NCI-H1694 (cell line): ENCODE measurements at places on chromosomes 2 and 18.
A peak's percentile ranks its signal among the peaks of the same experiment; 100 is the strongest.

DNA sequence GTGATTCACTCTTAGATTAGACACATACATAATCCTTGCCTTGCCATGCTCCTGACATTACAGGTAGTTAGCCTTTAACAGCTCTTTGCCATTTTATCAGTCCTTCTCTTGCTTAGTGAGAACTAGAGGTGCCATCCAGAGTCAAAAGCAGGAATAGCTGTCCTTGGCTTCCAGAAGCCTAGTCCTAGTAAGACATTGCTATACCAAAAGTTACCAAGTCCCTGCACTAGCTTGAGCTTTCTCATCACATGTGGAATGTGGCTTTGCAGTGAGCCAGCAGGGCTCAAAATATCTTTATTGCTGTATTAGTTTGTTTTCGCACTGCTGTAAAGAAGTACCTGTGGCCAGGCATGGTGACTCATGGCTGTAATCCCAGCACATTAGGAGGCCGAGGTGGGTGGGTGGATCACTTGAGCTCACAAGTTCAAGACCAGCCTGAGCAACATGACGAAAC, 104.7 kb upstream of the NOSTRIN start:
- no peak for DNase-seq

DNA sequence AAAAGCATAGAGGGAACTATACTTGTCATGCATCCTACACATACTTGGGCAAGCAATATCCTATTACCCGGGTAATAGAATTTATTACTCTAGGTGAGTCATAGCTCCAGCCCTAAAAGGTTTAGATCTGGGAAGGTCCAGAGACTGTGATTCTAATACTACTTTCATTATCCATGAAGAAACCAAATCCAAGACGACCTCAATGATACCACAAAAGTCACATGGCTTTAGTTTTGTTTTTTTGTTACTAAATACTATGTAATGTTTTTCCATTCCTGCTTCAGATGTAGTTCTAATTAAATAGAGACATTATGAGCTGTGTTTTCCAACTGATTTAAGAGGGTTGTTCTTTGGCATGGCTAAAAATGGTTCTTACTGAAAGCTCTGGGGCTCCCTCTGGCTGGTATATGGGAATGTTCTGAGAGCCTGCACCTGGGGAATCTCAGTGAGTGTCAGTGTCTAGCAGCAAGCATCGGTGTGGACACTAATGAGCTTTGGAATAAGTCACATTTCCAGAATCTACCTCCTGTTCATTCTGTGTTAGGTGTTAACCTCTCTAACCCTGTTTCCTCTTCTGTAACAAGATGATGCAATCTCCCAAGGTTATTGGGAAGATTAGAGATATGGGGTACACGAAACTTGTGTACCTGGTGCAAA, 20.5 kb upstream of the IL1RL2 start:
- DNase-seq = no peak

DNA sequence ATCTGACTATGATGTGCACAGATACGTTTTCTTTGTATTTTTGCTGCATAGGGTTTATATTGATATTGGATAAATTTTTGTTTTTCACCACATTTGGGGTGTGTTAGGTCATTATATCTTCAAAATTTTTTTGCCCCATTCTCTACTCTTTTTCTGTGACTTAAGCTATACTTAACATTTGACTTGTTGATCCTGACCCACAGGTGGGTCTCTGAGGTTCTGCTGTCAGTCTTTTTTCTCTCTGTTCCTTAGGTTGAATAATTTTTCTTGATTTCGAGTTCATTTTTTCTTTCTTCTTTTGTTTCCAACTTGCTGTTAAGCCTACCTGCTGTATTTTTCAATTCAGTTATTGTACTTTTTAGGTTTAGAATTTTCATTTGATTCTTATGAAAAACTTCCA, 12.1 kb downstream of the RAB3GAP1 start:
- no peak for DNase-seq

- no peak for DNase-seq
Observed at GRCh38 chr2:238700506-238701340, 147.2 kb upstream of the TWIST2 start.

GRCh38 chr2:20061476-20061875, 10.0 kb upstream of the LAPTM4A start:
- DNase-seq = no peak

- no peak for DNase-seq
Observed at GRCh38 chr2:128472789-128473174, 154.1 kb upstream of the HS6ST1 start.

- no peak for DNase-seq
Observed at GRCh38 chr18:24877066-24877465, 416.6 kb downstream of the HRH4 start.

DNA sequence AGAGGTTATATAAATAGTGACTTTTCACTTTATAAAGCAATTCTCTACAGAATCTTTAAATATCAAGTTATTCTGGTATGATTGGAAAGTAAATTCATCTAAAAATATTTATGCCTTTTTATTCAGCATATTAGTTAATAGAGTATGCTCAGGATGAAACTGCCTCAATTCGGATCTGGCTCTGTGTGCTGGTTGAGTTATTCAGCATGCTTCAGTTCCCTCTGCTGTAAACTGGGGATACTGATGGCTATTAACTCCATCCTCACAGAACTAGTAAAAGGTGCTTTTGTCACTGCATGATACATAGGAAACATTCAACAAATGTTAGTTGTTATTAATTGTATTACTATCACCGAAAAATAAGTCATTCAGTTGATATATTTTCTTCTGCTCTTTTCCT, 250.3 kb downstream of the NRXN1 start:
- DNase-seq = no peak

GRCh38 chr2:203688798-203689197, 17.6 kb upstream of the CD28 start:
- DNase-seq = no peak

GRCh38 chr2:37894047-37894446, 31.0 kb upstream of the RMDN2 start:
- DNase-seq = no peak

DNA sequence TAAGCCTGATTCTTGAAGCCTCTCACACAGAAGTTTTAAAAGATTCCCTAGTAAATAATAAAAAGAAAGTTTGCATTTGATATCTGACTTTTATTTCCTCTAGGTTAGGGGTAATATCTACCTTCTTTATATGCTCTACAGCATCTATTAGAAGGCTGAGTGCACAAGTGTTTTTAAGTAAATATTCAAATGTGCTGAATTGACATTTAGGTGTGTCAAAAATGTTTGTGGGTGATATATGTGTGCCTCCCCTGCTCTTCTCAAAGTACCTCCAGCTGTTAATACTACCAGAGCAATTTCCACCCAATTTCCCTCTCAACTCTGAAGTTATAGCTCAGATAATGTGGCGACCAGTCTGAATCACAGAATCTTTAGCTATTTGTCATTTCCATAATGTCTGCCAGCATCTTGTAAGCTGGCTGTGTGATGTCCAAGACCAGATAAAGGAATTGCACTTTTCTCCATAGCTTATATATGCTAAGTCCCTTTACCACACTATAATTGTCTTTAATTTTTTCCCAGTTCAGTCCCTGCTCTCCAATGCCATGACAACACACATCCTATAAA, 24.4 kb upstream of the ERMN start:
- DNase-seq = no peak

- no peak for DNase-seq
Observed at GRCh38 chr2:72106978-72107377, 40.7 kb downstream of the CYP26B1 start.

GRCh38 chr18:63961435-63961980, 8.4 kb upstream of the SERPINB8 start:
- no peak for DNase-seq

- peak; percentile 17 for DNase-seq
Observed at GRCh38 chr2:31729442-31730092, 148.8 kb upstream of the SRD5A2 start.

GRCh38 chr2:234919711-234920110, 32.1 kb upstream of the SH3BP4 start:
- no peak for DNase-seq

GRCh38 chr2:118634876-118635275, 212.6 kb downstream of the EN1 start:
- DNase-seq = no peak

GRCh38 chr2:26401739-26402541, at the start of gene DRC1:
Gene DRC1, plus strand, starts transcription at chr2:26401920. Its CDS starts 70 bp downstream, at chr2:26401990.
- no peak for DNase-seq

GRCh38 chr2:222296311-222296741, 2.5 kb downstream of the PAX3 start:
- DNase-seq = no peak

GRCh38 chr2:30770816-30771576, 36.2 kb downstream of the CAPN13 start:
- no peak for DNase-seq

DNA sequence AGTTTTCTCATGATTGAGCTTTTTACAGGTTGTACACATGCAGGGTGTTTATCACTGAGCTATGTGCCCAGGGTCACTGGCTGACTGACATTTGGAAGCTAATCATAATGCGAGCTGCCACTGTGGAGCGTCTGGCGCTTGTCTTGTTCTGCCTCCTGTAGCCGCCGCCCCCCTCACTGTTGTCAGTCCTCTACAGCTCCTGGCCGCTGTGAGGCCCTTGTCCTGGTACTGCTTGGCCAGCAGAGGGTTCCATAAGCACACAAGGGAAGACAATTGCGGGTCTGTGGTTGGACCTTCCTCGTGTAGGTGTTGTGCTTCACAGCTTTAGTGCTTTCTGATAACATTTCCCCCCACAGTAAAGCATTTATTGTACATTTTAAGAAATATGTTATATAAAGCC, 105.6 kb upstream of the LDLRAD4 start:
- no peak for DNase-seq

DNA sequence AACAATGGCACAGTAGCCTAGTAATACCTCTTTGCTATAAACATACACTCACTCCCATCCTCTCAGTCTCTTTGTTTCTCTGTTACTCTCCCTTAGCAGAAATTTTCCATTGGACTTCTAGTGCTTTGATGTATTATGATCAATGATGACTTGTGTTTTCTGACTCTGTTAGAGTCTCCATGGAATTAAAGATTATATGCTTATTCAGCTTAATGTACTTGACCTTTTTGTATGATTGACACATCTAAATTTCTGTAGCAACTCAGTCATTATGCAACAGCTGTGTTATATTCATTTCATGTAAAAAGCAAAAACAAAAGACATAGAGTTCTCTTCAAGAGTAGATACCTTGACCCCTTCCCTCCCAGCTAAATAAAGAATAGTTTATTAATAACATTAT, 173.8 kb downstream of the SLC4A10 start:
- no peak for DNase-seq

- no peak for DNase-seq
Observed at GRCh38 chr2:184628051-184628450, 29.7 kb downstream of the ZNF804A start.

- no peak for DNase-seq
Observed at GRCh38 chr18:78857314-78858150, 122.1 kb upstream of the SALL3 start.

- no peak for DNase-seq
Observed at GRCh38 chr2:16816016-16816415, 150.4 kb upstream of the CYRIA start.

- DNase-seq = no peak
Observed at GRCh38 chr2:147630585-147630984, 214.2 kb upstream of the ACVR2A start.

GRCh38 chr2:106858810-106859209, 27.2 kb downstream of the ST6GAL2 start:
- DNase-seq = peak; percentile 11

DNA sequence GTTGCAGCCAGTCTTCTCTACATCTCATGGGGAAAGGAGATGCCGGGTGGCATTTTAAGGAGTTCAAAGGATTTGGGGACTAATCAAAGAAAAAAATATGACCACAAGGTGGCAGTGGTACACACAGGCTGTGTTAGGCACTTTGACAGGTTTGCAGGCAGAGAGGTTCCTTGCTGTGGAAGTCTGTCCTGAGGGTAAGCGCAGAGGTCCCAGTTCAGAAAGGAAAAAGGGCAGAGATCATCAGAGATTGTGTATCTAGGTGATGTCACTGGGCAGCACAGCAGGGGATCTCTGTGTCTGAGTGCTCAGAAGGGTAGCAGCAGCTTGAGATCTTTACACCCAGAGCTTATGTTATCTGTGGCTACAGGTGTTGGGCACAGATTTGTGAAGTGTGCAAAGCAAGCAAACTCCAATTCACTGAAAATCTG, 231.4 kb downstream of the LRRTM1 start:
- peak; percentile 87 for DNase-seq

DNA sequence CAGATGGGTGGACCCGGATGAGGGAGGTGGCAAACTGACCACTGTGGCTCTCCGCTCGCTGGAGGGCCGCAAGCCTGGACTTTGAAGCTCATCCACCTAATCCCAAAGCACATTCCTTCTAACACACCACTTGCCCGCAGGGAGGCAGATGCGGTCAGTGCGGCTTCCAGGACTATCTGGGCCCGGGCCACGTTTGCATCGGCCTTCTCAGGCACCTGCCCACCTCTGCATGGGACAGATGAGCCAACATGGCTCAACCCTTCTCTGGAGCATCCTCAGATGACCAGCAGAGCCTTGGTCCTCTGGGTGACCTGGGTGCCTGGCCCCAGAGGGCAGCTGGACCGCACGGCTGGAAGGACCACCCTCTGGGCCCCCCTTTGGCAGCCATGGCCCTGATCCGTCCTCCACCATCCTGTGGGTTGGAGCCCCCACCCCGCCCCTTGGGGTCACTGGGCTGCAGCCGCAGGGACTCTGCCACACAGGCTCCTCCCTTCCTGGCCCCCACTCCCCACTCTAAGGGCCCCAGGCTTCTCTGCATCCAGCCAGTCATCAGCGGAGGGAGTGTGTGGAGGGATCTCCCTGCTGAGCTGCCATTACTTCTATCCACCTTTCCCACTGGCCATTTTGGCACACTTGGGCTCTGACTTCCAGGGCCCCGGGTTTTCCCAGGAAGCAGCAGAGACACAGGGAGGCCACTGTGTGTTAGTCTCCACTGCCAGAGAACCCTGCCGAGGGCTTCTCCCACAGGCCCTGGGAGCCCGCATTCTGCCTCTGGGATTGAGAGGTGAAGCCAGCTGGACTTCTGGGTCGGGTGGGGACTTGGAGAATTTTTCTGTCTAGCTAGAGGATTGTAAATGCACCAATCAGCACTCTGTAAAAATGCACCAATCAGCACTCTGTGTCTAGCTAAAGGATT, 12.3 kb downstream of the HDAC4 start:
- DNase-seq = no peak

DNA sequence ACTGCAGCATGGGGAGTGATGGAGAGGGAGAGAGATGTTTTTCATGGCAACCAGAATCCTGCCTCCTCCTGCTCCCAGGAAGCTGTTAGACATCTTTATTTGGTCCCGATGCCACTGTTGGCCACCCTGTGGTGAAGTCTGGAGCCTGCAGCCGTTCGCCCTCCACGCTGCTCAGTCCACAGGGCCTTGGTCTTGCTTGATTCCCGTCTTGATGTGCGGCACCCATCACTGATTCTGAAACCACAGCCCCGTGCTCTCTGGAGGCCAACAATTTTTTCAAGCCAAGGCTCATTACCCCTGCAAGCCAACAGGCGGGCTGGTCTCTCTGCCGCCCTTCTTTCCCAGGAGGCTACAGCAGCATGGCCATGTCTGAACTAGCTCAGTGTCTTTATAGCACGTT, 24.5 kb downstream of the SIGLEC15 start:
- DNase-seq = no peak

- DNase-seq = no peak
Observed at GRCh38 chr2:132815516-132815915, 145.5 kb upstream of the LYPD1 start.
